ENCODE measurements at places on chromosomes 6 and 20. TPM values are rescaled to one million over a fixed set of nuclear protein-coding genes. Genes with fewer than 3 reads are reported as not detected.

The PET117 gene
- 50.6 TPM for total RNA-seq

The NRSN1 gene
- total RNA-seq: not detected

The AIF1 gene
- not detected for total RNA-seq

The TOX2 gene
- 0.37 TPM for total RNA-seq

DNA sequence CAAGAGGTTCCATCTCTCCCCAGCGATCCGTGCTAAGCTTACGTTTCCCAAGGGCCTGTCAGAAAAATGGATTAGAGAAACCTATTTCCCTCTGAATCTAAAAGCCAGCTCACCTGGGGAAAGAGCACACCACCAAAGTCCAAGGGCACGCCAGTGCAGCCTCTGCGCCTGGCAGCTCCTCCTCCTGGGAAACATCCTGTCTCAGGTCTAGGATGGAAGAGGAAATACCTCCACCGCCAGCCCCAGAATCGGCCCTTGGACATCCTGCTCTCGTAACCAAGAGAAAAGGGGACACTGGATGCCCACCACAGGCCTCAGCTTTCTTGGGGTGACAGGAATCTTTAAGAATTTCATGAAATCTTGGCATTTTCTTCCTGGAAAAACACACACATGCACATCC, 18.7 kb downstream of the RAMACL start:
- no peak for DNase-seq

DNA sequence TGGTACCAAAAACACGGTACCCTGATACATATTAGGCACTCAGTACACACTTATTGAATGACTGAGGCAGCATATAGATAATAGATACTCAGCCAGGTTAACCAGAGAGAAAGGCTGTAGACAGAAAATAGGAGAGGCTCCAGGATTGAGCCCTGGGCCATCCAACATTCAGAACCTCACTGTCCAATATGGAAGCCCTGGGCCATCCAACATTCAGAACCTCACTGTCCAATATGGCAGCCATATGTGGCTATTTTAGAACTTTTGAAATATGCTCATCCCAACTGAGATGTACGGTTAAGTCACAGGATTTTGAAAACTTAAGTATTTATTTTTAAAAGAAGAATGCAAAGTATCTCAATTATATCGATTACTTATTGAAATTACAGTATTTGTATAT, 142.5 kb upstream of the ID4 start:
- no peak for DNase-seq

DNA sequence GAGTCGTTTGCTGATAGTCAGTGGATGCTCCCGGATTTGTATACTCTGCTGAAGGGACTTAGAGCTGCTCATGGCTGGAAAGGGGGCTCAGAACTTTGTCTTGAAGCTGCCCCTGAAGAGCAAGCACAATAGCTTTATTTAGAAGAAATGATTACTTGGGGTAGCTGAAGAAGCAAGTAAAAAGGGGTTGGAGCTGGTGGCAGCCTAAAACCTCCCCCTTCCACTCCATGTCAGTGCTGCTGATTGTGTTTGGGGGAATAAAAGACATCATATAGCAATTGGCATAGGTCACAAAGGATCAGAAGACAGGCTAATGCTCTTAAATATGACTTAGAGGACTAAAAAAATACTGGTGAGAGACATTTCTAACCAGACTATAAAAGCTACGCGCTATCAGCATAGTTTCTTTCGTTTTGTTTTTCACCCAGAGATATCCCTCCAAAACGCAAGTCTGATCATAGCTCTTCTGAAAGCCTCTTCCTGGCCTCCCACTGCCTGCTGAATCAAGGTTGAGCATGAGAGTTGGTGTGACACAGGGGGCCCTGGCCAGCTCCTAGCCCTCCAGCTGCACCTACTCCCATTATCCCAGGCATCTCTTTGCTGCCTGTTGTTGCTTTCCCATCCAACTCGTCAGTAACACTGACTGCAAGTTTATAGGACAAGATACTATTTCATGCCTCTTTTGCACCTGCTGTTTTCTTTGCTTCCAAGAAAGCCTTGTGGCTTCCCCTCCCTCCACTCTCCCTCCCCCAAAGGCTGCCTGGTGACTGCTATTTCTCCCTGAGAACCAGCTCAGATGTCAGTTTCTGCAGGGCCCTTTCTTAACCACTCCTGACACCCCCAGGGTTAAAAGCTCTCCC, 33.9 kb upstream of the SGK1 start:
- no peak for DNase-seq

- peak; percentile 74 for DNase-seq
Measured at GRCh38 chr20:32902456-32903420, 44.0 kb downstream of the EFCAB8 start.

DNA sequence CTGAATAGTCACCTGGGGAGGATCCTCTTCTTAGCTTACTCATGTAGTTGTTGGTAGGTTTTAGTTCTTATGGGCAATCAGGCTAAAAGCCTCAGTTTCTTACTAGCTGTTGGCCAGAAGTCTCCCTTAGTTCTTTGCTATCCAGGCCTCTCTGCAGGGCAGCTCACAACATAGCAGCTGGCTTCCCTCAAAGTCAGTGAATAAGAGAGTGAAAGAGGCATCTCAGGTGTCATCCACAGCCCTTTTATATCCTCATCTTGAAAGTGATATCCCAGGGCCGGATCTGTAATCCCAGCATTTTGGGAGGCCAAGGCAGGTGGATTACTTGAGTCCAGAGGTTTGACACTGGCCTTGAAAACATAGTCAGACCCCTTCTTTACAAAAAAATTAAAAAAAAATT, 42.1 kb upstream of the FOXA2 start:
- no peak for DNase-seq

- no peak for DNase-seq
Measured at GRCh38 chr20:22986601-22987000, 48.5 kb upstream of the SSTR4 start.

GRCh38 chr20:63883201-63883593, 11.7 kb upstream of the DNAJC5 start:
- DNase-seq: no peak

- DNase-seq: peak; percentile 24
Measured at GRCh38 chr6:100105919-100106529, 112.0 kb upstream of the MCHR2 start.

- DNase-seq: no peak
Measured at GRCh38 chr20:23085436-23086055, 578 bp downstream of the CD93 start.

DNA sequence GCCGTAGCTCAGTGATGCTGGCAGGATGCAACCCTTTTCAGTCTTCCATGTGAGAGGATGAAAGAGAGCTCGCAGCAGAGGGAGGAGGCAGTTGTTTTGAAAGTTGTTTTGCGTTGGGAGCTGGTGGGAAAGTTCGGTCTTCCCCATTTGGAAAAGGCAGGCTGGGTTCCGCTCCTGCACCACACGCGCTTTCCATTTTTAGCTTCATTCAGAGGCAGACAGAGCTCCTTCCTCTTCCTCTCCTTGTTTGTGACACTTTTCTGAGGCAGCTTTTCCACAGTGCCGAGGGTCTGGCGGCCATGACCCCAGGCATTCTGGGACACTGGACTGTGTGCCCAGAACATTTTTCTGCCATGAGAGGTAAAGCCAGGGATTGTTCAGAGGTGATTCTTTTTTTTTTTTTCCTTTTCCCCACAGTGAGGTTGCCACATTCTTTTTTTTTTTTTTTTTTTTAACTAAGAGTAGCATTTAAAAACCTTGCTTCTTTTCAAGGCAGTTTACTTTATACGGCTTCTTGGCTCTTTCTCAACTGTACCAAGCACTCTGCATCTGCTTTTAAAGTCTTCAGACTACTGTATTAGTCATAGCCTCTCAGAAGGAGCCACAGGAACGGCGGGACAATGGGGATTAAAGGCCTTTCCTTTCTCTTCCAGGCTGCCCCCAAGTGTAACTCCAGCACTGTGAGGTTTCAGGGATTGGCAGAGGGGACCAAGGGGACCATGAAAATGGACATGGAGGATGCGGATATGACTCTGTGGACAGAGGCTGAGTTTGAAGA, 1.6 kb downstream of the PRDM1 start:
- no peak for DNase-seq

GRCh38 chr20:829551-829950, 4.0 kb upstream of the FAM110A start:
- no peak for DNase-seq

GRCh38 chr6:100846276-100846675, 34.9 kb downstream of the ASCC3 start:
- no peak for DNase-seq

GRCh38 chr6:121143476-121143875, 190.8 kb downstream of the TBC1D32 start:
- DNase-seq: no peak

Measured in SK-MEL-5 (cell line).